ENCODE measurements at places on chromosomes 12 and 14.
A peak's percentile ranks its signal among the peaks of the same experiment; 100 is the strongest.

- DNase-seq = no peak
These were observed 5.2 kb upstream of the GNG2 start for GRCh38 chr14:51855234-51855633.

DNA sequence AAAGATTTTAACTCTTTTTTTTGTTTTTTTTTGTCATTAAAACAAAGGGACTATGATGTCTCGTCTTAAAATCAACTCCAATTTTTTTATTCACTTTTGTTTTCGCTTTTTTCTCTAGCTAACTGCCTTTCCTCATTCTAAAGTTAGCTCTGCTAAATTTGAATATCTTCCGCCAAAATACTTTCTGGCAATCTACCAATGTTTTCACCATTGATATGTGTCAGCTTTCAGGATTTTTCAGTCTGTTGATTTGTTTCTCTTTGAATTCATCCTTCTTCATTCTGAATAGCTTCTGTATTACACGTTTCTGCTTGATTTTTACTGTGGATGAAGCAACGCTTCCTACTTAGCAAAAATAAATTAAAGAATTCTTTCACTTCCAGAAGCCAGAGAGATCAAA is 38.7 kb upstream of the NOVA1 start:
- DNase-seq = no peak

DNA sequence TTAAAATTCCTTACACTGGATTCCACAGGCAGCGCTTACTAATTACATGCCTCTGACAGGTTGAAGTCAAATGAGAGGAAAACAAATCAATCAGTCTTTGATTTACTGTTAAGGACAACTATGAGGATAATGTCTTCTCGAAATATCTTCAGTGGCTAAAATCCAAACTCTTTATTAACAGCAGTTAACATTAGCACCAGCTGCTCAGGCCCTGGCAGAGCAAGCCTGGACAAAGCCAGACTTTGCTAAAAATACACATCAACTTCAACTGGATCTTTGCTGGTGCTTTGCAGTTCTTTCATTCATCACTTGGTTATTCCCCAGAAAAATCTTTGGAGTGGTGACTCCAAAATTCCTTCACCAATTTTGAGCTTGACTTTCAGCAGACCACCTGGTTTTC is 98.7 kb downstream of the HECTD4 start:
- no peak for DNase-seq

- peak; percentile 32 for DNase-seq
These were observed 6.2 kb upstream of the ATP6V0A2 start for GRCh38 chr12:123705935-123706334.

DNA sequence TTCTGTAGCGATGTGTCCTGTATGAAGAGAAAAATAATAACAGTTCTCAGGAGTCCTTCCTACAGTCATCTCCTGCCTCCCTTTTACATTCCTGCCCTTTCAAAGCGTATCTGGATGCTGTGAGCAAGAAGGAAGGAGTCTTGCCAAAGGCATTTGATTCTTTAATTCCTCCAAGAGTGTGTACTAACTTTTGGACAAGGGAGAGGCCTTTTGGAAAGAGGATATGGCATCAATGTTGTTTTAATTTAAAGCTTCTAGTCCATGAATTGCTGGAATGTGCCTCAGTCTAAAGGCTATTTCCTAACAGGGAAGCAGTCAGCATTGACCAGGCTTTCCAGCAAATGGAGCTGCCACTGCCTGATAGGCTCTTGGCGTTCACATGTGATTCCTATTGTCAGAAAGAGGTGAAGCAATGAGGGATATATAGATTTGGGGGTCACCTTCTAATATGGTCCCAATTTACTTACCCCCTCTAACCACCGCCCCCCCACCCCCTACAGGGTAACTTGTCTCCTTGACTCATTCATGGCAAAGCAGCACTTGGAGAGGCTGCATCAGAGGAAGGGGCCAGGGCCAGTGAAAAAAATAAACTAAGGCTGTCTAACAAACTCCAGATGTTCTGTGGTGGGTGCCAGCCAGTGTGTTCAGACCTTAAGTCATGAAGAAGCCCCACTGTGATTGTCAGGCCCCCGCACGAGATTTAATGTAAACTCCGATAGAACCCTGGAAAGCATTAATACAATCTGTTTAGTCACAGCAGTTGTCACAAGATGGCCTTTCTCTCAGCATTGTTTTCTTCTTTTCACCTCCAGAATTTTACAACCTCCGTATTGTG is 220.3 kb downstream of the FBXL14 start:
- DNase-seq = no peak

DNA sequence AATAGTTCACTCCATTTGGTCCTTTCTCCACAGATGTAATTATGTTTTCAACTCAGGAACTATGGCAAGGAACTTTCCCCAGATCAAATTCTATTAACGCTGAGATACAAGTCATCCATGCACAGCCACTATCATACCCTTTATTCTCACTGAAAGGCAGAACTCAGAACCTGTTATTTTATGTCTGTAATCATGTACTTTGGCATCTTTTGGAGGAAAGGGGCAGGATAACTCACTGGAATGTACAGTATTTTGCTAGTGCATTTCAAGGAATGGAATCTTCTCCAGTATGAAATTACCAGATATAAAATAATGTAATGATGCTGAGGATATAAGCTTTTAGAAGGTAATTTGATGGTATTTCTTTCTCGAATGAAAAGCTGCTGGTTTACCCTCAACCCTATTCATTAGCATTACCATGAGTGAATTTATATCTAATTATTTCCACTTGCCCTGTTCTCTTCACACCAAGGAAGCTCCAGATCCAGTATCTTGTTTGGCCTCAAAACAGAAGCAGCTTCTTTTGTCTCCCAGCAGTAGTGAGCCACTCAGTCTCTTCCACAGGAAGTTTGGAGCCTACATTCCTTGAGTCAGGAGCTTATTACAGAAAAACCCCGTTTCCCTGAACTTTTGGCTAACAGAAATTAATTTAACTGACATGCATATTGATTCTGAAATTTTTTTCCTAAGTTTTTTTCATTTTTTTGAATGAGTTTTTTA is 10.0 kb upstream of the AMHR2 start:
- DNase-seq = no peak

DNA sequence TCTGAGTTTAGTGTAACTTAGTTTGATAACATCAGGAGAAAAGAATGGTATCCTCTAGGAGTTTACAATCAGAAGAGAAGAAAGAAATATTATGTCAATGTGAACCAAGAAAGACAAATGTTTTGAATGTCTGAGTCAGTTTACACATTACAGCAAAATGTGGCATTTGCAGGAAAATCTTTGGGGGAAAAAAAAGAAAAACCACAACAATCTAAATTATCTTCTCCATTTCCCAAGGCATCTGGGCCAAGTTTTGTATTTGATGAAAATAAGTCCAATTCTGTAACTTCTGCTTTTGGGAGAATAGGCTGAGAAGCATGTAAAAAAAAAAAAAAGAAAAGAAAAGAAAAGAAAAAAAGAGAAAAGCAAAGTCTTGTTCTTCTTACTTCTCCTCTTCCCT is 58.8 kb upstream of the FLRT2 start:
- no peak for DNase-seq

- no peak for DNase-seq
These were observed 327.7 kb downstream of the RAD51B start for GRCh38 chr14:68147303-68147702.

Data from hematopoietic multipotent progenitor cell treated with erythropoietin and hydrocortisone succinate and interleukin-3 and kit ligand, for 6 days (in vitro differentiated cells).